ENCODE measurements at places on chromosomes 4 and X.

GRCh38 chrX:6227935-6228334 lies 732 bp downstream of the NLGN4X start:
- no peak for DNase-seq

DNA sequence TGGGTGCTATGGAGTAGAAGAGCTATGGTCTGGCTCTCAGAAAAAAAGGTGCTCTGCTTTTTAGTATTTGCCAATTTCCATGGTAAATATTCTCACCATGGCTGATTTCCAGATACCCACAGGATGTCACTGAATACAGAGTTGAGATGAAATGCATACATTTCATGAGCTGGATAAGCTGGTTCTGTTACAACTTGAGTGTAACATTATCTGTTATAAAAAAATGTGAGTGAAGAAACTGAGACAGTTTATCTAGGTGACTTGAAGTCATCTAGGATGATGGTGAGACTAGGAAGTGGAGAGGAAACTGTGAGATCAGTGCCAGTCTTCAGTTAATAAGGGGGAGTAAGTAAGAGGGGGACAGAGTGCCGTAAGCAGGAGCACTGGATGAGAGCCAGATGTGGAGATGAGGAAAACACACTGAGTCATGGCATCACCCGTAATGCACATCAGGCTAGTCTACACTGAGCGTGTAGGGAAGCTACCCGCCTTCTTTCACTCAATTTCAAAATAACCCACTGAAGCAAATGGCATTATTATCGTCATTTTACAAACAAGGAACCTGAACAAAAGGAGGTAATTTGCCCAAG lies 5.0 kb downstream of the HPSE start:
- DNase-seq: no peak

DNA sequence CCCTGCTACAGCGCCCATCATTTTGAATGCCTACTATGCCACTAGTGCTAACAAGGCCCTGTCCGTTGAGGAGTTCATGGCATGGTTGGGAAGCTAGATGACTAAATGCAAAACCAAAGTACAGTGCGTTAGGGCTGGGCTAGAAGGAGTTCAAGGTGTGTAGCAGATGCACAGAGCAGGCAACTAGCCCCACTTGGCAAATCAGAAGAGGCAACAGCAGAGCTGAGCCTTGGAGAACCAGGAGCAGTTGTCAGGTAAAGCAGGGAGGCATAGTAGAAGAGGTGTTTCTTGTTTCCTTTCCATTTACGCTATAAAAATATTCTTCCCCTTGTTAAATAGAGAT lies 146.6 kb upstream of the CPEB2 start:
- no peak for DNase-seq

DNA sequence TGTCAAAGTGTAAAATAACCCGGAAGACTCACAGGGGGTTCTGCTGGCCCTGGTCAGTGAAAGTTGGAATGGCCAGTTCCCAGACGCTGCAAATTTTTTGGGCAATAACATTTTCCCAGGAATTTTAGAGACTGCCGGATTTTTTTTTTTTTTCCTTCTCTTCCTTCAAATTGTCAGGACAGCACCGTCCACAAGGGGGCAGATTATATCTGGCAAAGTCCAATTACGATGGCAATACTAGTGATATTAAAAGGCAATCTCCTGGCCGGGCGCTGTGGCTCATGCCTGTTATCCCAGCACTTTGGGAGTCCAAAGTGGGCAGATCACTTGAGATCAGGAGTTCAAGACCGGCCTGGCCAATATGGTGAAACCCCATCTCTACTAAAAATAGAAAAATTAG lies 20.5 kb downstream of the SLC25A5 start:
- DNase-seq: no peak

GRCh38 chr4:54542119-54542438 lies 115.7 kb upstream of the KIT start:
- no peak for DNase-seq

- DNase-seq: no peak
These were observed 478.9 kb downstream of the KCNIP4 start for GRCh38 chr4:21469438-21470300.

DNA sequence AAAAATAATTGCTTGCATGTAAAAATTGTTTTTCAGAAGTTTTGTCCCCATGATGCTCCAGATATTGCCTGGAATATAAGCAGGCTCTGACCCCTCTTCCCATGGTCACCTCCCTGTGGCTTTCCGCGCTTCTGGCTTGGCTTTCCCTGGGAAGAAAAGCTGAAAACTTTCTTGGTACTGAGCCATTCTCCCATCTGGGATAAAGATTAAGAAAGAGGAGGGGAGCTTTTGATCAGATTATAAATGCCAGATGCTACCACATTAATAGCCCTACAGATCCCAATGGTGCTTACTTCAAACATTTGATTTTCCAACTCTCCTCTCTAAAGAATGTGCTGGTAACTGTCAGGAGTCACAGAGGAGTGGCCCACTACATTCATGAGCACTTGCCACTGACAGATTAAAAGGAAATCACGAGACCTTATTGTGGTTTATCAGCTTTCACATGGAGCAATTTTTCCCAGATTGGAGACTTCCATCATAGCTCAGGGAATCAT lies 54.4 kb upstream of the GAB1 start:
- no peak for DNase-seq

- DNase-seq: no peak
These were observed 1984.3 kb upstream of the IGFBP7 start for GRCh38 chr4:59094505-59094904.

DNA sequence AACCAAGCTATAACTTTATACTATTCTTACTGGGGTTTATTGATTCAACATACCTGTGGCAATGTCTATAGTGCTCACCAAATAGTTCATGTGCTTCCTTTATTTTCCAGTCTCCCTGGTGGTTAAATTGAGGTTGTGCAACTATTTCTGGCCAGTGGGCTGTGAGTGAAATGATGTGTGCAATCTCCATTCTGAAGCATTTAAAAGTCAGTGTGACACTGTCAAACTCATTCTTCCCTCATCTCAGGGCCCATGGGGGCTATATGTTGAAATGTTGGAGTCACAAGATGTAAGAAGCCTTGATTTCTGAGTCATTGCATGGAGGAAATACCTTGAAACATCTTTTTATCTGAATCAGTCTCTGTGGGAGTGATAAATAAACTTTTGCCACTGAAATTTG lies 414.3 kb upstream of the RPS6KA3 start:
- no peak for DNase-seq

DNA sequence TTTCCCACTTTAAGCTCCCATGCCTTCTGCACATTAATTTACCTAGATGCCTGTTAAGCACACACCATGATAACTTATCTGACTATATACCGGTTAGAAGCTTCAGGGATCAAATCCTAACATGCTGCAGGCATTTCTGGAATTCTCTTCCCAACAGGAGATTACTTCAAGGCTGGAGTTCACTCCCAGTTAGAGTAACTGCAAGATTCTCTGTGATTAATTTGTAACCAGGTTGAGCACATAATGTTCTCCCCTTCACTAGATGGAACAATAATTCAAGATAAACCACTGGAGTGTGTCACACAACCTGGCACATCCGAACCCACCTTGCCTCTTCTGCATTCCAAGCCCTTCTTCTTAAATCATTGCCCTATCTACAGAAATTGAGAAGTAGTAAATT lies 11.8 kb upstream of the UGT2A3 start:
- DNase-seq: no peak

DNA sequence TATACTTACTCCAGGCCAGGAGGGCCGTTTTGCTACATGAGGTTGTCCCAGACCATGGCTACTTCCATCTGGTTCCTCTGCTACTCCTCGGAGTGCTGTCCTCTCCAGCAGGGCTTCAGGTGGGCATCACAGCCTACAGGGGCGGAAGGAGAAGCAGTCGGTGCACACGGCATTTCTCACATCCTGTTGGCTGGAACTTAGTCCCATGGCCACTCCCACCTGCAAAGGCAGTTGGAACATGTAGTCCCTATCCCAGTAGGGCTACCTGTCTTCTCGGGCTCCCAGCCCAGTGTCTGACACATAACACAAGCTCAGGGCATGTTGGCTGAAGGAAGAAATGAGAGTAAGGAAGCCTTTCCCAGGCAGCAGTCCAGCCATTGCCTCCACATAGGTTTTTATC lies 7.7 kb upstream of the STK32B start:
- DNase-seq: no peak
